Activated CD8-positive, alpha-beta memory T cell treated with anti-CD3 and anti-CD28 coated beads for 36 hours (primary cell): ENCODE measurements at places on chromosomes 5 and 9. TPM values are rescaled to one million over a fixed set of nuclear protein-coding genes. Genes with fewer than 3 reads are reported as not detected.

Gene SLC46A2
- not detected for total RNA-seq

Gene ALG2
- total RNA-seq, result 29.0 TPM

Gene LMNB1
- total RNA-seq, result 179 TPM

Gene SUSD3
- total RNA-seq, result 15.4 TPM

Gene DBH
- not detected for total RNA-seq

Gene SPINK7
- total RNA-seq, result not detected

Gene TAF11L10
- not detected for total RNA-seq

Gene ENTREP1
- not detected for total RNA-seq

Gene ADAMTS6
- total RNA-seq, result 1.3 TPM

Gene GZMA
- total RNA-seq, result 18.3 TPM

Gene ADAMTSL2
- total RNA-seq, result not detected

Gene CCDC152
- 13.4 TPM for total RNA-seq

Gene PWWP2A
- total RNA-seq, result 19.7 TPM

Gene ARHGEF39
- 12.6 TPM for total RNA-seq

Gene PCDHB16
- total RNA-seq, result not detected

Gene FPGS
- 107 TPM for total RNA-seq

Gene ADRB2
- 0.57 TPM for total RNA-seq

Gene RMRP
- 9,117 TPM for total RNA-seq

Gene BARX1
- total RNA-seq, result 0.27 TPM

Gene ORM2
- not detected for total RNA-seq

Gene FOXD4L5
- 0.17 TPM for total RNA-seq

Gene CENPH
- total RNA-seq, result 57.7 TPM

Gene SPINK6
- total RNA-seq, result not detected

Gene ABCA1
- total RNA-seq, result 0.32 TPM

Gene FAM170A
- total RNA-seq, result not detected

Gene SPATA24
- total RNA-seq, result 2.4 TPM

Gene RHOBTB3
- 0.40 TPM for total RNA-seq

Gene GABRA6
- total RNA-seq, result not detected

Gene C5
- total RNA-seq, result 1.3 TPM

Gene FOXD1
- 0.34 TPM for total RNA-seq

Gene SLC1A3
- total RNA-seq, result not detected

Gene C9
- total RNA-seq, result not detected

Gene UBE2QL1
- not detected for total RNA-seq

Gene TAL2
- 0.29 TPM for total RNA-seq

Gene PCDHGB1
- total RNA-seq, result not detected

Gene TOMM5
- 235 TPM for total RNA-seq

Gene PGM5
- not detected for total RNA-seq

Gene SMIM32
- total RNA-seq, result not detected

Gene VAV2
- total RNA-seq, result 6.2 TPM

Gene PCDHB10
- not detected for total RNA-seq

Gene C9orf50
- not detected for total RNA-seq

Gene POLR1E
- 80.6 TPM for total RNA-seq

Gene RNF183
- total RNA-seq, result not detected
